ENCODE measurements at places on chromosomes 2 and 18. TPM values are rescaled to one million over a fixed set of nuclear protein-coding genes. Genes with fewer than 3 reads are reported as not detected.

GRCh38 chr2:200417366-200417765 is 92.5 kb downstream of the KCTD18 start:
- no peak for DNase-seq
- peaks cover 2% of the 10 kb centered on the region for H3K27me3 ChIP-seq
- peaks cover 5% of the 10 kb centered on the region for H3K4me1 ChIP-seq
- no peak overlapping the region for H3K27ac ChIP-seq

DNA sequence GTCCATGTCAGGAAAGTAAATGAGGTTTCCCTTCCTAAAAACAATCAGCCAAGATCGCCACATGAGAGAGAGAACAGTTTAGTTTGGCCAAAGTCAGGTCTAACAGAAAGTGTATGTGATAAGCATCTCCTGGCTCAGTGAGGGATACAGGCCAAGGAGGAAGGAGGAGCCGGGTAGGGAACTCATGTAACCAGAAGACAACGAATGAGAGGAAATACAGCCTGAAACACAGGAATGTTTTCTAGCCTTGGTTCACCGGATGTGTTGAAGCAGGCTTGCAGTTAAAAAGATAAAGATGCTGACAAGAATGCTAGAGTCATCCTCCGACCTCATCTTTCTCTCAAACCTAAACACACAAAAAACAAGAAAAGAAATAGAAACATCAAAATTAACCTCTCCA is 283.9 kb upstream of the SIX2 start:
- H3K4me1 ChIP-seq = no peaks in the 10 kb centered on the region
- H3K27me3 ChIP-seq = peaks cover 5% of the 10 kb centered on the region
- DNase-seq = no peak
- no peaks in the 10 kb centered on the region for H3K36me3 ChIP-seq

The DSG2 gene
- total RNA-seq = 8.2 TPM

The PRKCE gene
- total RNA-seq = 74.8 TPM

DNA sequence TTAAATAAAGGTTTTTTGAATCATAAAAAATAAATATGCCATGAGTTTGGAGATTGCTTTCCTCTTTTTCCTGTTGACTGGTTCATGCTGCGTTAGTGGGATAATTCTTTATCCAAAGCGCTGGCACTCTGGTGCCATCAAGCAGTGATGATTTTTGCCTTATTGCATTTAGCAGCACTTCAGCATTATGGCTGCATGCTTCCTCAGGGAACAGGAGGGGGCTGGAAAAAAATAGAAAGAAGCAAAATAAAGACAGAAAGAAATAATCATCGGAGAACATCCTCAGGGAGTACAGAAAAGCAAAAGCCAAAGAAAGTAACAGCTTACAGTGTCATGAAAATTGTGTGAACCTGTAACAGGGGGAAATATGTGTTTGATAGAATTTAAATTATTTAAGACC is 1408.2 kb upstream of the PIK3C3 start:
- DNase-seq = no peak
- no peaks in the 10 kb centered on the region for H3K36me3 ChIP-seq
- H3K27ac ChIP-seq = no peak overlapping the region
- H3K4me3 ChIP-seq = no peak overlapping the region

The PLEKHH2 gene
- 0.71 TPM for total RNA-seq

GRCh38 chr2:56040834-56041233 is 117.3 kb upstream of the EFEMP1 start:
- H3K36me3 ChIP-seq = no peaks in the 10 kb centered on the region
- no peak overlapping the region for H3K27ac ChIP-seq
- DNase-seq = no peak
- peaks cover 13% of the 10 kb centered on the region for H3K4me1 ChIP-seq
